ENCODE measurements at places on chromosomes 2 and 18. TPM values are rescaled to one million over a fixed set of nuclear protein-coding genes. Genes with fewer than 3 reads are reported as not detected.

IL36RN gene
- total RNA-seq: not detected

DOCK10 gene
- total RNA-seq: 259 TPM

NGEF gene
- total RNA-seq: not detected

XRCC5 gene
- 268 TPM for total RNA-seq

TMEM198 gene
- 1.1 TPM for total RNA-seq

CHRNA1 gene
- total RNA-seq: not detected

RNF152 gene
- total RNA-seq: 0.23 TPM

RRM2 gene
- total RNA-seq: 320 TPM

SLC1A4 gene
- 26.8 TPM for total RNA-seq

OR6B2 gene
- total RNA-seq: not detected

MC2R gene
- not detected for total RNA-seq

ITPRIPL1 gene
- total RNA-seq: 32.8 TPM

ZNF385B gene
- total RNA-seq: not detected

GLI2 gene
- total RNA-seq: 1.9 TPM

AQP4 gene
- not detected for total RNA-seq

DSG2 gene
- total RNA-seq: 0.25 TPM

SCG2 gene
- total RNA-seq: not detected

FECH gene
- 23.6 TPM for total RNA-seq

RESP18 gene
- total RNA-seq: not detected

CNDP1 gene
- not detected for total RNA-seq

KCNG2 gene
- not detected for total RNA-seq

PLA2R1 gene
- total RNA-seq: not detected

DLX1 gene
- not detected for total RNA-seq

ZFAND2B gene
- 68.1 TPM for total RNA-seq

IL36A gene
- not detected for total RNA-seq

CTAGE1 gene
- total RNA-seq: not detected

PDE11A gene
- total RNA-seq: not detected

All from activated naive CD8-positive, alpha-beta T cell treated with anti-CD3 and anti-CD28 coated beads, Interleukin-2, amount 10 ng/mL, durations not matched to agents 7 days and 5 days (primary cell).